Activated CD8-positive, alpha-beta memory T cell treated with anti-CD3 and anti-CD28 coated beads for 24 hours (primary cell): ENCODE measurements at places on chromosomes 12 and 14.

DNA sequence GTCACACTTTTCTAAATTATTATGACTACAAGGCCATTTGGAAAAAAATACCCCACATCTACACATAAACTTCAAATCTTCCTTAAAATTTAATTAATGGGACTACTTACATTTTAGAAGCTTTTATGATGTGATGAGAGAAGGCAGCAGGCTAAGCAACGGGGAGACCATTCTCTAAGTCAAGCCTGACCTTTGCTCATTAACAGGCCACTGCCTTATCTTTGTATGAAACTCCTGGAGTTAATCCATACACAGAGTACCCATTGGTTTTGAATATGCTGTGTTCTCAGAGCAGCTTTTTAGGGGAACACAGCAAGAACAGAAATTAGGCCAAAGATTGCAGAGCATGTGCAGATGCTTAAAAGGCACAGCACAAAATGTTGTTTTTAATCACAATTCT lies 35.5 kb upstream of the LRIG3 start:
- no peak for DNase-seq

DNA sequence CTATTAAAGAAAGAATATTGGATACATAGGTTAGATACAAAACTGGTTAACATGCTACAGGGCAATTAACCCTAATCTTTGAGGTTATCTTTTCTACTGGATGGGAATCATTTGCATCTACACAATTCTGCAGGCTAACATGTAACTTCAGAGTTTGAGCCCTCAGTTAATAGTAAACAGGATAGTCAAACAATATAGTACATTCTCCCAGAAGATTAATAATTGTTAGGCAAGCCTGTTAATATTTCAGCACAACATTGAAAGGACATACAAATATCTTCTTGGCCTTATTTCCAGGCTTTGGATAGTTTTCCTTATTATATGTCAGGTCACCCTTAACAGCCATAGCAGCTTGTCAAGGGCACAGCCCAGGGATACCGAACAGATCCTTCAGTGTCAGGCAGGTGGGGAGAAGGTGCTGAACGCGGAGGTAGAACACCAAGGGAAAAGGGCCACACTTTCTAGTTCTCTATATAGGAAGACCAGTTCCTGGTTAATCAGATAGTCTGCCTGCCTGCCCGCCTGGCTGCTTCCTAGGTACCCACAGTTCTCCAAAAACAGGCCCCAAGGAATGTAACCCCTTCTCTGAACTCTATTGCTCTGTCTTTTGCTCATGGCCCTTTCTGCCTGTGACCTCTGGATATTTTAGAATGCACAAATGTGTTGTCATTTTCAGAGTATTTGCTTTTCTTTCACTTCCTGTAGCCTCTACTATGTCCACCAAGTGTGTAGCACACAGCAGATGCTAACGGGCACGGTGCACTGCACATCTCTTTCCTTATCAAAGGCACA lies 256.0 kb downstream of the PCNX1 start:
- no peak for DNase-seq

GRCh38 chr12:55829967-55830600 lies 697 bp upstream of the DNAJC14 start:
- peak; percentile 79 for DNase-seq

DNA sequence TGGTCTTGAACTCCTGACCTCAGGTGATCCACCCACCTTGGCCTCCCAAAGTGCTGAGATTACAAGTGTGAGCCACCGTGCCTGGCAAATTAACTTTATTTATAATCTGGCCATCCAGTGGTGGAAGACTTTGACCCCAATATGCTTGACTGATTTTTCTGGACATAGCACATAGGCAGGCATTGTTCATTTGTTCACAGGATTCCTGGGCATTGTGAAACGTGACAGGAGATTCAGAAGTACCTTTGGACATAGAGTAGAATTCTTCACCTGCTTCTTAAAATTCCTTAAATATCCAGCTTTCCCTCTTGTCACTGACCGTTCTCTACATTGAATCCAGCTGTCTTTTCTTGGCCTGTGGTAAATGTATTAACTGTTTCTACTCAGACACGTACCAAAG lies 103.1 kb downstream of the SCN8A start:
- DNase-seq = no peak

GRCh38 chr12:117468016-117468415 lies 106.6 kb upstream of the NOS1 start:
- DNase-seq = no peak

- DNase-seq = no peak
These were observed 14.9 kb downstream of the SLC7A7 start for GRCh38 chr14:22800346-22800745.

GRCh38 chr12:123943816-123944215 lies 28.8 kb downstream of the CCDC92 start:
- DNase-seq = peak; percentile 28

DNA sequence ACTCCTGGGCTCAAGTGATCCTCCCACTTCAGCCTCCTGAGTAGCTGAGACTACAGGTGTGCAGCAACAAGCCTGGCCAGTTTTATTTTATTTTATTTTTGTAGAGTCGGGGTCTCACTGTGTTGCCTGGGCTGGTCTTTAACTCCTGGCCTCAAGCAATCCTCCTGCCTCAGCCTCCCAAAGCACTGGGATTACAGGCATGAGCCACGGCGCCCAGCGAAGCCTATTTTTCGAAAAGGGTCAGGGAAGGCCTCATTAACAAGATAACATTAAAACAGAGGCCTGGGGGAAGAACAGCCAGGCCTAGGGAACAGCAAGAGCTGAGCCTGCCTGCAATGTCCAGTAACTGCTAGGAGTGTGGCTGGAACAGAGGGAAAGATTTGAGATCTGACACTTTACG lies 36.1 kb upstream of the VRK1 start:
- DNase-seq = no peak

- peak; percentile 81 for DNase-seq
These were observed 16.7 kb upstream of the CD163L1 start for GRCh38 chr12:7460375-7461259.

GRCh38 chr12:43337571-43338444 lies 214.2 kb downstream of the ADAMTS20 start:
- no peak for DNase-seq

GRCh38 chr12:54138219-54138618 lies 50.6 kb downstream of the SMUG1 start:
- no peak for DNase-seq

GRCh38 chr12:2152134-2152533 lies 99.3 kb downstream of the CACNA1C start:
- DNase-seq = no peak

DNA sequence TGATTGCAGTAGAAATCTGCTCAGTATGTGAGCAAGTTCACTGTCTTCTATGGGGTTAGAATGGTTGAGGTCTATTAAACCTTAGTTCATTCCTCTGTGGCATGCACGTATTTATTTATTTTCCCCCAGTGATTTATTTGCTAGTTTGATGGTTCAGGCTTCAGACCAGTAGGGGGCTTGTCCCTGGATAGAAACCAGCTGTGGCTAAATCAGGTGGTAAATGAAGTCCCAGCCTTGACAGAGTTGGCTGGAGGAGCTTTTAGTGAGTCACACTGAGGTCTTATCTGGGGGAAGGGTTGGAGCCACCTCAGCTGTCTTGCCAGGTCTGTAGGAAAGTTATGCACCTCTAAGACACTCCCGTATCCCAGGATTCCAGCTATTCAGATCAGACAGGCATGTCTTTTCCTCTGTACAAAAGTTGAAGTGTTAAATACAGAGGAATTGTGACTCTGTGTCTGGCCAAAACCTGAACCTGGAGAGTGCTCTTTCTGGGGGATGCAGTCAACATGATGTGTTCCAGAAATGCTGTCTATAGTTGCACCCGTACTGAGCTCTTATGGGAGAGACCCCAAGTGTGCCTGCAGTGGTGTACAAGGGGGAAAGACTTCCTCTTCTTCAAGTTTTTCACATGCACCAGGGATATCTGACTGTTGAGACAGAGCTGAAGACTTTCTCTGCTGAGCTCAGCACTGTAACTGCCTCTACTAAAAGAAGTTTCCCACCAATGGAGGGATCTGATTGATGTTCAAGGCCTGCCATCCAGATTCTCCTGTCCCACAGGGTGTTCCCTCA lies 1322.1 kb downstream of the TMEM121 start:
- no peak for DNase-seq

GRCh38 chr14:81311778-81312177 lies 88.3 kb downstream of the STON2 start:
- DNase-seq = no peak

DNA sequence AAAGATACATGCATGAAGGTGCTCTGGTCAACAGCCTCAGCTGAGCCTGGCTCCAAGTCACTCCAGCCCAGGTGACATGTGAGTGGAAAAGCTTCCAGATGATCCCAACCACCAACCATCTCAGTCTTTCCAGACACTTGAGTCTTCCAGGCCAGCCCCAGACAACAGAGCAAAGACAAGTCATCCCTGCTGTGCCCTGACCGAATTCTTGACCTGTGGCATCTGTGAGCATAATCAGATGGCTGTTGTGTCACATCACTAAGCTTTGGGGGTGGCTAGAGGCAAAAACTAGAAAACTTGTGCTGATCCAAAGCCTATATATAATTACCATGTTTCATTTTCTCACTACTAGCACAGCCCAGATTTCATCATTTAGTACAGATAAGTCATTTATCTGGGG lies 50.8 kb upstream of the ISM2 start:
- no peak for DNase-seq
